ENCODE measurements at places on chromosomes 5 and 9.

DNA sequence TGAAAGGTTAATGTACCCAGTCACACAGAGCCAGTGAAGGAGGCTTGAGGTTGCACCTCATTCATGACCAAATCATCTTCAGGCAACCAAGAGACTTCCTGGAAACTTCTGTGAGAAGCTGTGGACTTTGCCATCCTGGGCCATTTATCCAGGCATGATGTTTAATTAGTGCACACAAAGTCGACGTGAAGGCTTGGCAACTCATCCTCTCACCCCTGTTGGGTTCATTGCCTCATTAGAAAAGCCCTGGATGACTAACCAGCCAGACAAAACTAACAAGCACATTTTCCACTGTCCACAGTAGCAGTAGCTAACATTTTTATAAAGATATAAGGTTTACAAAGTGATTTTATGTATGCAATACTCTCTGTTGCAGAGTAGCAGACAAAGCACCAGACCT, 65.7 kb upstream of the ZNF462 start:
- no peak for DNase-seq

DNA sequence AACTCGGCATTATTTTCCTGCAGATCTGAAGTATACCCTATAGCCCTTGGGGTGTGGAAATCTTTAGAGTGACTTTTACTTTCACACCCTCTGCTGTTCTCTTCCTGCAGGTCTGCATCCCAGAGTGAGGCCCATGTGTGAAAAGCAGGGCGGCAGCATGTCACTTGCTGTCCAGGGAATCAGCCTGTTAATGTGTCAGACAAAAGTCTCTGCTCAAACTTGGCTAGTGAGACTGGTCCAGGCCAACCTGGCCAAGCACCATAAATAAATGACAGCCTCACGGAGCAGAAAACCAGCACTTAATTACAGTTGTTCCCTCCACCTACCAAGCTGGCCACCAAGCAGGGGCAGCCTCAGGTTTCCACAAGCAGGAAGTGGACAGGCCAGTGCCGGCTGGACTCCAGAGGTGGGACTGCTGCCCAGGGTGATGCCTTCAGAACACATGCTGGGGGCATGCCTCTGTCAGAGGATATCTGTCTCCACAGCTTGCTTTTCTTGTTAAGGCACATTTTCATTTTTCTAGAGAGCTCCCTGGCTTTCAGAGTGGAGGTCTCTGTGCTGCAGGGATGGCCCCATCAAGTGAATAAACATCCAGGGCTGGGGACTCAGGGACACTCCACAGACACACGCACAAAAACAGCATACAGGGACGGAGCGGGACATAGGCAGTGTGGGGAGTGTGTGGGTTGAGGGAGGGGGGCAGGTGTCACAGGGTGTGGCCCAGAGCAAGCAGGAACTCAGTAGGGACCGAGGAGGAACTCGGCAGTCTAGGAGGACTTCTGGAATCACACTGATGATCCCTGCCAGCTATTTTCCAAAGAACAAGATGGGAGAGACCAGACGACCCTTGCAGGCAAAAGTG, 243.8 kb upstream of the IRX1 start:
- DNase-seq: no peak

- no peak for DNase-seq
These were observed 14.6 kb downstream of the ZBTB43 start for GRCh38 chr9:126819482-126819881.

DNA sequence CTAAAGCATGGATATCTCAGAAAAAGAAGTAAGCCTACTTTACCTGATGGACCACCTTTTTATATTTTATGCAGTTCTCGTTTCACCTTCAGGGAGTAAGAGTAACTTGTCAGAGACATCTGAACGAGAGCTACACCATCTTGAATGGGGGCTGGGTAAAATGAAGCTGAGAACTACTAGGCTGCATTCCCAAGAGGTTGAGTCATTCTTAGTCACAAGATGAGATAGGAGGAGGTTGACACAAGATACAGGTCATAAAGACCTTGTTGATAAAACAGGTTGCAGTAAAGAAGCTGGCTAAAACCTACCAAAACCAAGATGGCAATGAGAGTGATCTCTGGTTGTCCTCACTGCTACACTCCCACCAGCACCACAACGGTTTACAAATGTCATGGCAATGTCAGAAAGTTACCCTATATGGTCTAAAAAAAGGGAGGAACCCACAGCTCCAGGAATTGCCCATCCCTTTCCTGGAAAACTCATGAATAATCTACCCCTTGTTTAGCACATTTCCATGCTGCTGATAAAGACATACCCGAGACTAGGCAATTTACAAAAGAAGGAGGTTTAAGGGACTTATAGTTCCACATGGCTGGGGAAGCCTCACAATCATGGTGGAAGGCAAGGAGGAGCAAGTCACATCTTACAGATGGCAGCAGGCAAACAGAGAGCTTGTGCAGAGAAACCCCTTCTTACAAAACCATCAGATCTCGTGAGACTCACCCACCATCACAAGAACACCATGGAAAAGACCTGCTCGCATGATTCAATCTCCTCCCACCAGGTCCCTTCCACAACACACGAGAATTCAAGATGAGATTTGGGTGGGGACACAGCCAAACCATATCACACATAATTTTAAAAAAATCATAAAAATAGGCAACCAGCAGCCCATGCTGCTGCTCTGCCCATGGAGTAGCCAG, 62.5 kb downstream of the GIN1 start:
- DNase-seq: no peak

DNA sequence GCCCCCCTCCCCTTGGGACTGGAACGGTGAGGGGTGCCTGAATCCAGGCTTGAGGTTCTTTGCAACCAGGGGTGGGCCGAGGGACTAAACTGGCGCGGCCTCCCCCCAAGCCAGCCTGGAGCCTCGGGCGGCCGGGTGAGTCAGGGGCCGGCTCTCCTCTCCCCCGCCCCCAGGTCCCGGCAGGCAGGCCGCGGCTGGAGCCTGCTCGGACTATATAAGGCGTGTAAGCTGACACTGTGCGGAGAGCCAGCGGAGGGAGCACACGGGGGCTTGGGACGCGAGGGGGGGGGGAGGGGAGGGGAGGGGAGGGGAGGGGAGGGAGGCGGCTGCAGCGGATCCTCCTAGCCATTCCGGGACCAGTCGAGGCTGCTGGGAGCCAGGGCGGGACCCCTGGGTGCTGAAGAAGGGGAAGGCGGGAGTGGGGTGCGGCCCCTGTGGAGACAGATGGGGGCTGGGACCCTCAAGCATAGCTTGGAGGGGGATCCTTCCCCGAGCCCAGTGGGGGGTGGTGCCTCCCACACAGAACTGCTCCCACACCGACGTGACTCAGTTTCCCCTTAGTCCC, 595 bp downstream of the PDLIM7 start:
- no peak for DNase-seq
